Bronchial epithelial cell (primary cell): ENCODE measurements at places on chromosomes 1 and 21. TPM values are rescaled to one million over a fixed set of nuclear protein-coding genes. Genes with fewer than 3 reads are reported as not detected.

DNA sequence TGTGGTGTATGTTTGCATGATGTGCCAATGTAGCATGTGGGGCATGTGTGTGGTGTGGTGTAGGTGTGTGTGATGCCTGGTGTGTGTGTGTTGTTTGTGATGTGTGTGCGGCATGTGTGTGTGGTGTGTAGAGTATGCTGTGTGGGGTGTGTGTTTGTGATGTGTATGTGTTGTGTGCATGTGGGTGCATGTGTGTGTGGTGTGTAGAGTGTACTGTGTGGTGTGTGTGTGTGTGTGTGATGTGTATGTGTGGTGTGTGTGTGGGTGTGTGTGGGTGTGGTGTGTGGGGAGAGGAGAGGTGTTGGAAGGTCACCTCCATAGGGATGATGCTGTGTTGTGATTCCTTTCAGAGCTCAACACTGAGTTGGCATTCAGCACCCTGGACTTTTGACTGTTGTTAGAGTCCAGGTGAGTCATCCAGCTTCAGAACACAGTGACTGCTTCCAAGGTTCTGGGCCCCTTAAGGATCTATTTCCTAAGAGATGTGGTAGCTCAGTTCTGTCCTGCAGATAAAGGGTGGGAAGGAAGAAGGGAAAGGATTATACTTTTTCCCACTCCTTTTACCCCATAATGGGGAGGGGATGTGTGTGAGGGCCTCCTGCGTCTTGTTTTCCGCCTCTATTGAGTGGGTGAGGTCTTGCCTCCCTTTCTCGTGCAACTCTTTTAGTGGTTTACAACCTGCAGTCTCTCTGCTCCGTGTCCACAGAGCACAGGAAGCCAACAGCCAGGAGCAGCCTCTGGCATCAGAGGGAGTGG lies 47.6 kb downstream of the RHOU start:
- peak; percentile 12 for DNase-seq

- DNase-seq = peak; percentile 19
Measured at GRCh38 chr1:1122078-1122811, 6.4 kb upstream of the C1orf159 start.

DNA sequence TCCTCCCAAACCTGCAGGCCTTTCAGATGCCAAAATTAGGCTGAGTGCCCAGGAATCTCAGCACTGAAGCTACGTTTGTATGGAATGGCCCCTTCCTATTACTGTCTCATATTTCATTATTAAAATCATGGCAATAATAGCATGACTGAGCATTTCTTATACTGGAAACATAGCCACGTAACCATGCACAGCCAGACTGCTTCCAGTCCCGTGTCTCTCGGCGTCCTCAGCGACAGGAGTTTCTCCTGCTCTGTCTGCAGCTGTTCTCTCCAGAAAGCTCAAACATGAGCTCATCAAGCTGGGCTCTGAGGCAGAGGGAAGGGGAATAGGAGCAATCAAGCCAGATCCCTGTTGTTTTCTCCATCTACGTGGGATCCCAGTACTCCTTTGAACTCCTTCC lies 104.0 kb downstream of the CDC7 start:
- DNase-seq = no peak

- no peak for DNase-seq
Measured at GRCh38 chr1:41240781-41241353, 1.2 kb downstream of the SCMH1 start.

Gene FCER1G
- 0.26 TPM in 2 replicates for total RNA-seq

- peak; percentile 36 for DNase-seq
Measured at GRCh38 chr1:164706606-164706987, 147.6 kb downstream of the PBX1 start.

DNA sequence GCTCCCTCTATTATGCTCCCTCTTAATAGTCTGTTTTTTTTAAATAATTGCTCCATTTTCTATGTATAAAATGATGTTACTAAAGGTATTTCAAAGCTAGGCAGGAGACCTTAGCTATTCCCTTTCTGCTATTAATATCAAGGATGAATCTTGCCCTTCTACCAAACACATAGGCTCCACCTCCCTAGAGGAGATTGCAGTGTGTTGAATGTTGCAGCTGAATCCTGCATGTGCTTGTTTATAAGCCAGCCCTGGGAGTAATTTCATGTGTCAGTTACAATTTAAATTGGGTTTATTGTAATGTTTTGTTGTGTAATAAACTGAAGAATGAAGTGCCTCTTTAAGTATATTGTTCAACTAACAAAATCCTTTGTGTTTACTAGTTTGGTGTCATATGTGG lies 66.0 kb downstream of the TMEM200B start:
- DNase-seq = no peak
